Bone marrow (tissue), 2 donors: ENCODE measurements at places on chromosomes 12 and 14.

- DNase-seq: no peak
These were observed 42.1 kb downstream of the DYRK2 start for GRCh38 chr12:67690656-67691055.

GRCh38 chr12:65407388-65408149, 129.1 kb downstream of the MSRB3 start:
- no peak for DNase-seq

DNA sequence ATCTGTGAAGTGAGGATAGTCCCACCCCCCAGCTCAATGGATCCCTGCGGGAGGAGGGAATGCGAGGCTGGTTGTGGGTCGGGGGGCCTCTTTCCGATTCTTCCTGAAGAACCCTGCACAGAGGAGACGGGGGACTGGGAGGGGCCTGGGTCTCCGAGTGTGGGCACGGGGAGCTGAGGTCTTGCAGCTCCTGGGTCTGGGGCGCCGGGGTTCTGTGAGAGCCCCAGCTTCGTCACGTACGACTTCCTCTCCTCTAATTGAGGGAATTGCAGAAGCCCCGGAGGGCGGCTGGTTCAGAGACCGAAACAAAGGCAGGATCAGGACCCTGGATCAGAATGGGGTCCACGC, 66.6 kb downstream of the DIO3 start:
- no peak for DNase-seq

GRCh38 chr12:93914281-93914680, 234.1 kb upstream of the PLXNC1 start:
- DNase-seq: no peak

DNA sequence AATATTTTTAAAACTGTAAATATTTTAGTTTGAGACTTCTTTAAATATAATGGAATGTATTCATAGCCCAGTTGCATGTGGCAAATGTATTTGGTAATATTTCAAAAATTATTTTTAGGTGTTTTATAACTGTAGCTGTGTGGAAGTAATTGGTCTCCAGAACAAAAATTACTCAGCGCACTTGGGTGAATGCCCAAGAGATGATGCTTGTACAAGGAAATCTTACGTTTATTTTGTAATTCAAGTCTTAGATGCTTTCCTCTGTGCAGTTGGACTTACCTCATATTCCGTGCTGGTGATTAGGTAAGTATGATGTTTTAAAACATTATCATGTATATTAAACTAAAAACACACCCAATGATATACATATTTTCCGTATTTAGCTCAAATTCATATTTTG, 76.7 kb upstream of the SLCO1B1 start:
- DNase-seq: no peak

DNA sequence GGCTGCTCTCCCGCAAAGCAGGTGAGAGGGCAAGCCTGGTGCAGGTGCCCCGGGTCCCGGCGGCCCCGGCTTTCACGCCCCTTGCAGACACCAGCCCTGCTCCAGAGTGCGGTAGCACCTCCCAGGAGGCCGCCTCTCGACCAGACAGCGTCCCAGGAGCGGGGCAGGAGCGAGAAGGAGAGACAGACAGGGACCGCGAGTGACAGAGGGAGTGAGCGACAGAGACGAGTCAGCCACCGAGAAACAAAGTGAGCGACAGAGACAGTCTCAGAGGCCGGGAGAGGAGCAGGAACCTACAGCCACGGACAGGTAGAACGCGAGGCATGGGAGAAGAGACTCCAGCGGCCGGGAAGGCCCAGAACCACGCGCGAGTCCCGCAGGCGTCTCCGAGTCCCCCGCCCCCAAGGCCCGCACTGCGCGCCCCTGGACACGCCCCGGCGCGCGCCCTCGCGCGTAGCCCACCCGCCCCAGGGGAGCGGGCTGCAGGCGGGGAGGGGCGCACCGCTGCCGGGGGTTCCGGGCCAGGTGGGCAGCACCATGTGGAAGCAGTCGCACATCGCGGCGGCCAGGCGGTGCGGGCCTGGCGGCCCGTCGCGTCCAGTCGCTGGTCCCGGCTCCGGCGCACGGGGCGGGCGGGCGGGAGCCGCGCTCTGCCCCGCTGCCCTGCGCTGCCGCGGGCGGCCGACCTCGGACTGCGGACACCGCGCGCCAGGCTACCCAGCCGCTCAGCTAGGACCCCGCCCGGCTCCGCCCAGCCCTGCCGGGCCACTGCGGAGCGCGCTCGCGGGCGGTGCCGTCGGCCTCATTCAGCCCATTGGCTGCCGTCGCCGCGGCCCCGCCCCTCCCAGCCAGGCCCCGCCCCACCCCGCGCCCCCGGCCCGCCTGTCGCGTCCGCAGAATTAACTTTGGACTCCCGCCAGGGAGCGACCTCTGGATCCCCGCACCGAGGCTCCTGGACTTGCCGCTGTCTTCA, at the start of gene AHNAK2:
AHNAK2 (minus strand) TSS at position 694 of the 973 bp plus-strand sequence; CDS start at position 557, 137 bp downstream.
- no peak for DNase-seq

- peak; percentile 36 for DNase-seq
These were observed 752 bp downstream of the DACT1 start for GRCh38 chr14:58638231-58639197.

DNA sequence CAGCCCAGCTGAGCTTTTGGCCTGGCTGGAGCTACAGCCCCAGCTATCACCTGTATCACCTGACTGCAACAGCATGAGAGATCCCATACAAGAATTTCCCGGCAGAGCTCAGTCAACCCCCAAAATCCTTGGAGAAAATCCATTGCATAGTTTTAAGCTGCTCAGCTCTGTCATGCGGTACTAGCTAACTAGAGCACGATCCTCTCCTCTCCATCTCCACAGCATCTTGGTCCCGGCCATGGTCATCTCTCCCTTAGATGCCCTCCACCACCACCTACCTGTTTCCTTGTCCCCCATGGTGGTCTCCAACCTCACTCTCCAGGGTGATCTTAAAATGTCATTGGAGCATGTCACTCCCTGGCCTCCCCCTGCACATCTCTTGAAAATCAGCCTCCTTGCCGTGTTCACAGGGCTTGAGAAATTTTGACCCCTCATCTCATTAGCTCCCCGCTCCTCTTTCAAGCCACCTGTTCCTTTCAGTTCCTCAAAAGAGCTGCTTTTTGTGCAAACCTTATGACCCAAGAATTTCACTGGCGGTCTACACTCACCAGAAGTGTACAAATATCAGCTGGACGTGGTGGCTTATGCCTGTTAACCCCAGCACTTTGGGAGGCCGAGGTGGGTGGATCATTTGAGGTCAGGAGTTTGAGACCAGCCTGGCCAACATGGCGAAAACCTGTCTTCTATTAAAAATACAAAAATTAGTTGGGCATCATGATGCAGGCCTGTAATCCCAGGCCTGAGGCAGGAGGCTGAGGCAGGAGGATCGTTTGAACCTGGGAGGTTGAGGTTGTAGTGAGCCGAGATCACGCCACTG, 8.1 kb upstream of the CLMN start:
- DNase-seq: no peak

GRCh38 chr14:100590726-100591452, 3.7 kb upstream of the BEGAIN start:
- DNase-seq: no peak

GRCh38 chr12:121793440-121793837, at the start of gene RHOF:
Gene RHOF (minus strand): TSS chr12:121793688. CDS start chr12:121793633, 55 bp downstream.
- no peak for DNase-seq

- DNase-seq: no peak
These were observed 80.8 kb upstream of the ACTN1 start for GRCh38 chr14:69059658-69060623.

DNA sequence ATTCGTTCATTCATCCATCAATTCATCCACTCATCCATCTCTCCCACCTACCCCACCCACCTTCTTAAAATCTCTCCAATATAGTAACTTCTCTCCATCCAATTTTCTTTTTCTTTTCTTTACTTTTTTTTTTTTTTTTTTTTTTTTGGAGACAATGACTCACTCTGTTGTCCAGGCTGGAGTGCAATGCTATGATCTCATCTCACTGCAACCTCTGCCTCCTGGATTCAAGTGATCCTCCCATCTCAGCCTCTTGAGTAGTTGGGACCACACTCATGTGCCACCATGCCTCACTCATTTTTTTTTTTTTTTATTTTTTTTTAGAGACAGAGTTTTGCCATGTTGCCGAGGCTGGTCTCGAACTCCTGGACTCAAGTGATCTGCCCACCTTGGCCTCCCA, 118.4 kb downstream of the SUDS3 start:
- DNase-seq: no peak

- peak; percentile 25 for DNase-seq
These were observed 27.1 kb upstream of the PCNX4 start for GRCh38 chr14:60064491-60065072.

DNA sequence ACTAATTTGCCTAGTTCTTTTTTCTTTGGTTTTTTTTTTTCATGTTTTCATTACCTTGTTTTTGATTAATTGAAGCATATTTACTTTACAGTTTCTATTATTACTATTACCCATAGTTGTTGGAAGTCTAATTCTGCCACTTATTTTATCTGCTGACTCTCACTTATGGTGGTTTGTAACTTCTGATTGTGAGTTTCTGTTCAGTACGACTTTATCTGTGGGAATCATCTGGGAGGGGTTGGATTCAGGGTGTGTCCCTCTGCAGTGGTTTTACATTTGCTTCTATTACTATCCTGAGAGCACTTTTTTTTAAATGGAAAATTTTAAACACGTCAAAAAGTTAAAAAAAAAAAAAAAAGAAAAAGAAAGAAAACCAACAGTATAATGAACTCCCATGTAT, 26.4 kb upstream of the SOS2 start:
- DNase-seq: no peak

- no peak for DNase-seq
These were observed 7.5 kb downstream of the CAMKK2 start for GRCh38 chr12:121288986-121289385.

GRCh38 chr12:2691006-2691344, 103.8 kb upstream of the FKBP4 start:
- DNase-seq: peak; percentile 76

GRCh38 chr12:132398386-132398991, 69.1 kb upstream of the GALNT9 start:
- DNase-seq: no peak

GRCh38 chr14:100490252-100490651, 97.0 kb downstream of the BEGAIN start:
- no peak for DNase-seq

GRCh38 chr14:54890788-54891187, 11.8 kb downstream of the GCH1 start:
- DNase-seq: no peak

- no peak for DNase-seq
These were observed 80.7 kb downstream of the ACTN1 start for GRCh38 chr14:68898248-68899032.

GRCh38 chr12:93275589-93275988, 102.1 kb upstream of the NUDT4 start:
- no peak for DNase-seq

GRCh38 chr12:6850796-6851152, 312 bp downstream of the CDCA3 start:
- DNase-seq: no peak

- DNase-seq: no peak
These were observed 131.2 kb upstream of the FOXG1 start for GRCh38 chr14:28635387-28635786.

DNA sequence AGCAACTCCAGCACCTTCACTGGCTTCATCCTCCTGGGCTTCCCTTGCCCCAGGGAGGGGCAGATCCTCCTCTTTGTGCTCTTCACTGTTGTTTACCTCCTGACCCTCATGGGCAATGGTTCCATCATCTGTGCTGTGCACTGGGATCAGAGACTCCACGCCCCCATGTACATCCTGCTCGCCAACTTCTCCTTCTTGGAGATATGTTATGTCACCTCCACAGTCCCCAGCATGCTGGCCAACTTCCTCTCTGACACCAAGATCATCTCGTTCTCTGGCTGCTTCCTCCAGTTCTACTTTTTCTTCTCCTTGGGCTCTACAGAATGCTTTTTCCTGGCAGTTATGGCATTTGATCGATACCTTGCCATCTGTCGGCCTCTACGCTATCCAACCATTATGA, 6.8 kb downstream of the OR11G2 start:
- DNase-seq: no peak
